ENCODE measurements at places on chromosomes 2 and 18.

GRCh38 chr2:152611458-152612231 is 105.6 kb downstream of the PRPF40A start:
- no peak for DNase-seq

DNA sequence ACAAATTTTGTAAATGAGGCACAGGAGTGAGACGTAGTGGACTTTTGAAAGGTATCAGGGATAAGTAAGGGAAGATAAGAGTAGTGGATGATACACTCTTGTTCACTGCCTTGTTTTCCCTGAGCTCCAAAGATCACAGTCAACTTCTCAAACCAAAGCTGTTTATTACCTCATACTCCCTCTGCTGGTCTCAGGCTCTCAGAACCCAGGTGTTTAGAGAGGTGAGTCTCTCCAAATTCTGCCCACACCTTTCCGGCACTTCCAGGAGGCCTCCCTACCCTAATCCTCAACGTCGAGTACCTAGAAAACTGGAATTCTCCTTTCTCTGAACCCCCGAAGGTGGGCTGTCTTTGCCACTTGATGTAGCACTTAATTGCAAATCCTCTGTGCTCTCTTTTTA is 621.1 kb downstream of the BCL11A start:
- no peak for DNase-seq

DNA sequence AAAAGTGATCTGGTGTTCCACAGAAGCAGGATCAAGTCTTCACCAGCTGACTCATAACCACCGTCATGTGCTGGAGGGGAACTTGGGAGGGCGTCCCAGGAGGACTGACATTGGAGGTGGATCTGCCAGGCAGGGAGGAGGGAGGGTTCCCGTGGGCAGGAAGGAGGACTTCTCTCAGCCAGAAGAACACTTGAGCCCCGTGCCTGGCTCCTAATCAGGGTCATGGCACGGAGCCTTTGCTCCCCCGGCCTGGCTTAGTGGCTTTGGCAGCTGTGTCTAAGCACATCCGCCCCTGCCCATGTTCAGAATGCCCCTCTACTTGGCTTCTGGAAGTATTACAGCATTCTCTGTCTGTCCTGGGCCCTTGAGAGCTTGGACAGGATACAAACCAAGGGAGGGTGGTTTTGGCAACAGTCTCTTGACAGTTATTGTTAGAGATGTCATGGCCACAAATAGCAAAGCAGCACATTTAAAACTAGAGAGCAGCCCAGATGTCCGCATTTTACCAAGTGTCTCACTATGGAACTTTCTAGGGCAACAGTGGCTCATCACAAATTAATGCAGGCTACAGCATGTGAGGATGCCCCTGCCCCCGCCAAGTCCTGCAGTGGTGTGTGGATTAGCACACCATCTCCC is 11.5 kb downstream of the PPP1R7 start:
- no peak for DNase-seq

DNA sequence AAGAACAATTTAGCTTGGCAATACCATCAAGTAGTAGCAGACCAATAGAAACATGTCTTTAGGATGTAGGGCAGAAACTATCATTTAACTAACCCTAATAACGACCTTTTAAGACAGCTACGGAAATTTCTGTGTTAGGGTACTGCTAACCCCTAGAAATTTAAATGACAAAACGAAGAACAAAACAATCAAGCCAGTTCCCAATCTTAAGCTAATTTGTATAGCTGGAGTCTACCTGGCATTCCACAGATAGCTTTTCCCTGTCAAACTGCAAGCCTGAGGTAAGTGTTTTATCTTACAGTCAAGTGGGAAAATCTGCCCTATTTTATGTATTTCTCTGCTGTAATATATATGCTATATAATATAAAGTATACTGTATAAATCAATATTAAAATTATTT is 37.6 kb upstream of the CDKL4 start:
- no peak for DNase-seq

DNA sequence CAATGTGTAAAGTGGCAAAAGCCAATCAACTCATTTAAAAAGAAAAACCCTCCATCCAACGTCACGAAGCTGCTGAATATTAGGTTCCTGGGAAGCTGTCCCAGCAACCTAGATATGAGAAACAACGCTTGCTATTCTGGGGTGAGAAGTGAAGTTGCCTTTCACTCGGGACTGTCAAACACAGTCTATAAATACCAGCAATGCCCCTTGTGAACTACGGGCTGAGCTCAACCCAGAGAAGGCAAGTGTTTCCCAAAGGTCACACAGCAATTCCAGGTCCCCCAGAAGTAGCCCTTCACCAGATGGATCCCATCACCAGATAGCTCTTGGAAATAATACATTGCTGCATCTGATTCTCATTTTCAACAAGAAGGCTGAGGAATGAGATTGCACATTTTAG is 67.9 kb downstream of the BCL11A start:
- DNase-seq: no peak

- DNase-seq: no peak
Measured at GRCh38 chr2:58553937-58554336, 312.8 kb upstream of the FANCL start.

- DNase-seq: no peak
Measured at GRCh38 chr2:120991441-120991840, 255.8 kb downstream of the GLI2 start.

All from activated CD4-positive, alpha-beta T cell treated with anti-CD3 and anti-CD28 coated beads, Interleukin-2, amount 50 U/mL, for 48 hours (primary cell).